Renal pelvis (tissue), 12 donors: ENCODE measurements at places on chromosomes 1 and 21.
A peak's percentile ranks its signal among the peaks of the same experiment; 100 is the strongest.

DNA sequence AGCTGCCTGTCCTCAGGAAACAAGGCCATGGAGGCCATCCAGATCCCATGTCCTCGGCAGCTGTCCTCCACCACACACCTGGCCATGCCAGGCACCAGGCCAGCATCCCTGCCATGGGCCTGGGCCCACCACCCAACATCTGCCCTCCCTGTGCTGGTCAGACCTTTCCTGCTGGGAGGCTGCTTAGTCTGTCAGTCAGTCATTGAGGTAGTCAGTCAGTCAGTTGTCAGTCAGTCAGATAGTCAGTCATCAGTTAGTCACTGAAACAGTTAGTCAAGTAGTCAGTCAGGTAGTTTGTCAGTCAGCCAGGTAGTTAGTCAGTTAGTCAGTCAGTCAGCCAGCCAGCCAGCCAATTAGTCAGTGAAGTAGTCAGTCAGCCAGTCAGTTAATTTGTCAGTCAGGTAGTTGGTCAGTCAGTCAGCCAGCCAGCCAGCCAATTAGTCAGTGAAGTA lies 17.2 kb downstream of the KRTAP10-1 start:
- DNase-seq = no peak

DNA sequence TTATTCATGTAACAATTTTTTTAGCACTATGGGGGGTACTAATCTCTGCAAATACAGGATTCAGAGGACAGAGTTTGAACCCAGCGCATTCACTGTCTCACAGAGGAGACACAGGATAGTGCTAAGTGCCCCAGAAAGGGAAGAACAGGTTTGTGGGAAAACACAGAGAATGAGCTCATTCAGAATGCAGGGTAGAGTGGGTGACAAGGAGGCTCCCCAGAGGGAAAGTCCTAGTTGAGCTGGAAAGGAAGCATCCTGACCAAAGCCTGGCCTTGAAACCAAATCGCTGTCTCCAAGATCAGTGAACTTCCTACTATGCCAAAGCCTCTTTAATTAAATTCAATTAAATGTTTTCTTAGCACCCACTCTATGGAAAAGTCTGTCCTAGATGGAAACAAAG lies 19.0 kb upstream of the RGS2 start:
- DNase-seq = no peak

- DNase-seq = no peak
Observed at GRCh38 chr1:90220941-90221693, 226.2 kb downstream of the ZNF326 start.

- DNase-seq = no peak
Observed at GRCh38 chr1:55916481-55916880, 662.9 kb downstream of the PLPP3 start.

- peak; percentile 27 for DNase-seq
Observed at GRCh38 chr1:212566522-212567479, 41.8 kb upstream of the ATF3 start.

GRCh38 chr21:20259031-20259867 lies 739.0 kb upstream of the NCAM2 start:
- DNase-seq = no peak

DNA sequence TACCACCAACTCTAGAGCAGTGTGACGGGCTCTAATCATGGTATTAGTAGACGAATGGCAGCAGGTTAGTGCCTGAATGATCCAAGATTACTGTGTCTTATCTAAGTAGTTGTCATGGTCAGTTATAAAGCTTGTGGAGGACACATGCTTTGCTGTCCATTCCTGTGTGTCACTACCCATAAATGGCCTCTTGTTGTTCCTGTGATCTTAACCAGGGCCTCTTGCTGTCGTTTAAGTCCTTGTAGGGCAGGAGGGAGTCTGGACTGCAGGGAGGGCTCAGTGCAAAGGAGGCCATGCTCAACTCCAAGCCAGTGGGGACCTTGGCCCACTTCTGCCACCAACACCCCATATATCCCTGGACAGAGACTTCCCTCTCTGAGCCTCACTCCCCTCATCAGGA lies 130.5 kb downstream of the EPHB2 start:
- DNase-seq = no peak

- DNase-seq = no peak
Observed at GRCh38 chr1:9004031-9004699, 22.1 kb downstream of the SLC2A7 start.

DNA sequence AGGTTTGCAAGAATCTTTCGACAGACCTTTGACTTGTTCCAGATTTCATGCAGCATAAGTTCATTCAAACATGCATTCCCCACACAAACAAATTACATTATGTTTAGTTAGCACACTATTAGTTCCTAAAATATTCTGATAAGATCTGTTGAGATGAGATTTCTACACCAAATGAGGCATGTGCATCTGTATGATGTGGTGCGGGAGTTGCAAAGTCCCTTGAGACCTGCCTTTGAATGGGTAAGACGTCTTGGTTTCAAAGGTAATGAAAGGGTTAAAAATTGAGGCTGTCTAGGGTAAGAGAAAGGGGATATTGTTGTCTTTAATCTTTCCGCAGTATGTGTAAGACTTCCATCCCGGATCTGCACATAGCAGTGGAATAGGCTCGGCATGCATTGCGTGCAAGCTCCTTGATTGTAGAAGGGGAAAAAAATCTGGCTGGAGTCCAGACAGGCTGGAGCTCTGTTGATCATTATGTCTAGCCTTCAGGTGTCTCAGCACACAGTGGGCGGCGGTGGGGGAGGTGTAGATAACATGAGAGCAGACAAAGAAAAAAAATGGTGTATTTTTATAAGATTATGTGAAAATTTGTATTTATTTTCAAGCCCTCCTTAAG lies 296.6 kb downstream of the PTPRC start:
- peak; percentile 87 for DNase-seq

DNA sequence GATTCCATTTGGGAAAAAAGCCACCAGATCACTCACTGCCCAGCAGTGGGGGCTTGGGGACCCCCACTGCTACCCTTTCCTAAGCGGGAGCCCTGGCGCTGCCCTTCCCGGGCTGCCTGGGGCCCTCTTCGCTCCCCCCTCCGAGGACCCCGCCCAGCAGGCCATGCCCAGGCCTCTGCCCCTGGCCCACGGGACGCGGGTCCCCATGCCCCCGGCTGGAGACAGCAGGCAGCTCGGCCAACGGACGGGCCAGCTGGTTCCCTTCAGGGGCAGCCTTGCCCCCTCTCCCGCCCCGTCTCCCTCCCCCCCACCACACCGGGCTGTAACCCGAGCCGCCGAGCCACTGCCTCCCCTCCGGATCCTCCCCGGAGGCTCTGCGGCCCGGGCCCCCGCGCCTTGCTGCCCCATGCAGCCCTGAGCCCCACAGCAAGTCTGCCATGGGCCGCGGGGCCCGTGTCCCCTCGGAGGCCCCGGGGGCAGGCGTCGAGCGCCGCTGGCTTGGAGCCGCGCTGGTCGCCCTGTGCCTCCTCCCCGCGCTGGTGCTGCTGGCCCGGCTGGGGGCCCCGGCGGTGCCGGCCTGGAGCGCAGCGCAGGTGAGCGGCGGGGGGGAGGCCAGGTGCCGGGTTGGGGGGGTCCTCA lies at the start of gene MMP23B:
MMP23B (plus strand) TSS at position 392 of the 639 bp plus-strand sequence; CDS start at position 438, 46 bp downstream.
- peak; percentile 75 for DNase-seq

DNA sequence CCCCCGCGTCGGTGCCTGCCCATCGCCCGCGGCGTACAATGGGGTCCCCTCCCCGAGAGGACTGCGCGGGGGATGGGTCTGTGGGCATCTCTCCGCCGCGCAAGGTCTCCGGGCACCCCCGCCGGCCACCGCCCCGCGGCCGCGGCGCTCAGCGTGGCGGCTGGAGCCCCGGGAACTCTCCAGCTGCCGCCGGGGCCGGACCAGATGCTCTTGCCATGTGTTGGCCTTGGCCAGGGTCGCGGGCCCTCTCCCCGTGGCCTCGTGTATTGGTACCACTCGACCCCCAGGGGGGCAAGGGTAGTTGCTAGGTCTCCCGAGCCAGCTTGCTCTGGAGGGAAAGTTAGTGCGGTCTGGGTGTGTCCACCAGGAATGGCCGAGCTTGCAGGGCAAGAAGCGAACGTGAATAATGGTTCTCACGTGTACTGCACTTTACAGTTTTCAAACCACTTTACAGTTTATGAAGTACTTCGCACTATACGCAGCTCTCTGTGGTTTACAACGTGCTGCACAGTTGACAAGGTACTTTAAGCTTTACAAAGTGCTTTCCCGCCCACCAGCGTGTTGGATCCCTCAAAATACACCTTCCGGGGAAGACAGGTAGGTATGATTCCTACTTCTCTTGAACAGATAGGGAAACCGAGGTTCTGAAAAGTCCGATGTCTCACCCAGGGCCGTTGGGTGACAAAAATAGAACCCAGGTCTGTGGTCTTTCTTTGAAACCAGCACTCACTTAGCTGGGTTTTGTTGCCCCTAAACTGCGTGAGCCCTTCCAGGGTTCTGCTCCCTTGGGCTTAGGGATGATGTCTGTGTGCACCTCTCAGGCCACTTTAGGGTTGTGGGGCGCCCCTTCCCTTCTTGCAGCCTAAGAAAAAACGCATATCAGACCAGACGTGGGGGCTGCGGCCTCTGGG lies 1.2 kb downstream of the EPHB2 start:
- no peak for DNase-seq

- no peak for DNase-seq
Observed at GRCh38 chr1:188065917-188066316, 1237.2 kb downstream of the PLA2G4A start.

DNA sequence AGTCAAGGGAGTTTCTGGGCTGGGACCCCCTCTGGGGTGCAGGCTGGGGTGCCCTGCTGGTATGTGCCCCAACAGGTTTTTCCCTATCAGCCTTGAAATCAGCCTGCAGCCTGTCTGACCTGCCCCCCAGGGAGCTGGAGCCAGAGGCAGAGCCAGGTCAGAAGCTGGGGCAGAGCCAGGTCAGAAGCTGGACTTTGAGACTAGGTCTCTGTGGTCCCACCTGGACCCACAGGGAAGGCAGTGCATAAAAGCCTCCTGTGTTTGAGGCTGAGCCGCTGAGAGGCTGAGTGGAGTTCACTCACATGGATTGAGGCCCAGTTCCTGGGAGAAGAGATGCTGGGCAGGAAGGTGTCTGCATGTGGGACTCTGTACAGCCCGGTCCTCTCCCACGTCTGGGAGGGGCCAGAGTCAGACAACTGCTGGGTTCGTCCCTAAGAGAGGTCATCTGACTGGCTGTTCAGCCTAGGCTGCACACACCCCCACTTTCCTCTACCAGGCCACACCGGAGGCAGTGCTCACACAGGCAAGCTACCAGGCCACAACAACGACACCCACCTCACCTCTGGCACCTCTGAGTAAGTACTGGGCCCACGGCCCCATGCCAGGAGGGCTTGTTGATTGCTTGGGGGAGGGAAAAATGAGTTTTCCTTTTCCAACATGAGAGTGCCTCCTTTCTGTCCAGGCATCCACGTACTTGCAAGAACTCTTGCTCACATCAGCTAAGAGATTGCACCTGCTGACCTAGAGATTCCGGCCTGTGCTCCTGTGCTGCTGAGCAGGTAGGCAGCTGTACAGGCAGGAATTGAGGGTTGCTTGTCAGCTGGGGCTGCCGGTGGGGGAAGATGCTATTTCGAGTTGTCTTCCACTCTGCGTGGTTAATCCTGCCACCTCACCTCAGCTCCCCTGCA lies at the start of gene ANXA9:
ANXA9 (plus strand) TSS at position 488 of the 908 bp plus-strand sequence. CDS start 814 bp downstream, outside the sequence.
- DNase-seq = no peak

GRCh38 chr1:7508934-7509519 lies 262.1 kb upstream of the VAMP3 start:
- no peak for DNase-seq

- no peak for DNase-seq
Observed at GRCh38 chr1:3367376-3367775, 87.1 kb upstream of the ARHGEF16 start.
